ENCODE measurements at places on chromosomes 16 and 17.

GRCh38 chr16:65024767-65025178 lies 97.1 kb downstream of the CDH11 start:
- DNase-seq, result no peak

DNA sequence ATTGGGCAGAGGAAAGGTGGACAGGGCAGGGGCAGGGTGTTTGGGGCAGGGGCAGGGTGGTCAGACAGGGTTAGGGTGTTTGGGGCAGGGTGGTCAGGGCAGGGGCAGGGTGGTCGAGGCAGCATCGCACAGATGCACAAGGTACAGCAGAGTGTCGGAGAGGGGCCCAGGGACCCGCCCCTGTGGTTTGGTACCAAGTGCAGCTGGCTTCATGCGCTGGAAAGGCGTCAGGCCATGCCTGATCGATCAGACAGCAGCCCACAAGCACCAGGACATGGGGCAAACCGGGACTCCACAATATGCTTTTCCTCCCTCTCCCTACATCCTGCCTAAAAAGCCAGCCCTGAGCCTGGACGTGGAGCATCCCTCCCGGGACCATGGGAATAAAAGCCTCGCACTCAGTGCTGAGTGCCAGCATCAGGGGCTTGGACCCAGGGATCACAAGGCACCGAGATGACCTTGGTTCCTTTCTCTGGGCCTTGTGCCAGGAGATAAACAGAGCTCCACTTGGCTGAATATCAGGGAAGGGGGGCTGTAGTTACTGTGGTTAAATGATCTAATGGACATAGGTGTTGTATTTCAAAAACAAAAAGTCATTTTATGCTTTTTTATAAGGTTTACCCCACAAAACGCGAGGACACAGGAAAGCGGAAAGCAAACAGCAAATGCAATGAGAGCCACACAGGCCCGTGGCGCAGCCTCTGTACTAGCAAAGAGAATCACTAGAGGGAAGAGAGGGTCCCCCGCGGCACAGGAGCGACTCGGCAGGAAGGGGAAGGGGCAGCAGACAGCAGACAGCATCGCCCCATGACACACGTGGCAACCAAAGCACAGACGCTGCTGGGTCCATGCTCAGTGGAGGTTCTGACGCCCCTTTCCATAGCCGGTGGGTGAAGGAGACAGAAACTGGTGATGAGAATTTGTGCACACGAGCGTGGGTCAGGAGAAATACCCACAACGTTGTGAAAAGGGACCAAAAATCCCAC lies 5.3 kb upstream of the HEXD start:
- no peak for DNase-seq

DNA sequence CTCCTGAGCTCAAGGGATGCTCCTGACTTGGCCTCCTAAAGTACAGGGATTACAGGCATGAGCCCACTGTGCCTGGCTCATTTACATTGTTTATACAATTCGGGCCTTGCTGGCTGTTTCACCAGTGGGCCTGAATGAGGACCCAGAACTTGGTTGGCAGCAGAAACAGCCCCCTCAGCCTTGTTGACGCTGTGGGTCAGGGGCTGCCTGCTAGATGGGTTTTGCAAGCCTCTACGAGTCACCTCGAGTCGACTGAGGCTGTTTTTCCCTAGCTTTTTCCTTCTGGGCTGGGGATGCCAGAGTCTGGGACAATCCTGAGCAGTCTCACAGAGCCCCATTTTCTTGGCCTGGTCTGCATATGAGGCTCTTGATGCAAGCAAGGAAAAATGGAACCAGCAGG lies 16.1 kb downstream of the PPL start:
- no peak for DNase-seq

GRCh38 chr16:28063591-28064061 lies at the start of gene GSG1L:
Gene GSG1L (minus strand): TSS chr16:28063714. CDS start chr16:28063424, 290 bp downstream.
- DNase-seq, result no peak

DNA sequence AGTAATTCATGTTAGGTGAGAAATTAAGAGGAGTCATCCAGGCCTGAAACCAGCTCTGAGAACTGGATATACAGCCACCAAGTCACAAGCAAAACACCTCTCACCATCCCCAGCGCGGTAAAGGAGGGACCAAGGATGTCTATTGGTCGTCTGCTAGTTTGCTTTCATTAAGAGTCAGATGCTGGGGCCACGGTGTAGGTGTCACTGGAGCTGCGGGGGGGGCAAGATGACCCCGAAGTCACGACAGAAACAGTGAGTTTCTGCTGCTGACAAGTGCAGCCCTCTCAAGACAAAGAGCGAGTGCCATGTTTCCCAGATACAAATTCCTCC lies 790 bp downstream of the NCBP3 start:
- DNase-seq, result no peak

Data from forelimb muscle (tissue), 1 donor.